Activated CD4-positive, alpha-beta T cell treated with anti-CD3 and anti-CD28 coated beads, Interleukin-2, Interleukin-6, amounts not matched to agents 100 ng/mL and 50 ng/mL, durations not matched to agents 16 hours and 8 hours (primary cell): ENCODE measurements at places on chromosomes 16 and 17.
A peak's percentile ranks its signal among the peaks of the same experiment; 100 is the strongest.

DNA sequence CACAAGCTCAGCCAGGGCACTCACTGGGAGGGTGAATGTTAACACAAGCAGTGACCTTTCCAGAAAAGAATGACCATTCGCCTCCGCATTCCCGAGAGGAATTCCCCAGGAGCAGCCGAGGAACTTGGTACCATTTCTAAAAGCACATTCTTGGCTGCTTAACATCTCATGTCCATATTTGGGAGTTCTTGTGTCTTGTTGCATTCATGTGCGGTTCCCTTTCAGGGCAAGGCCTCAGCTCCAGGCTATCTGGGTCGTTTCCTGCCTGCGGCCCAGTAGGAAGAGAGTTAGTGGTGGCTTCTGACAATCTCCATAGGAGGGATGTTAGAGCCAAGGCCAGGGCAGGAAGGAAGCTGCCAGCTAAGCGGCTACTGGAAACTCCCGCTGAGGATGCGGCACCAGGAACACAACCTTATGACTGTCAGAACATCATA lies 27.8 kb upstream of the MEAK7 start:
- peak; percentile 17 for DNase-seq

DNA sequence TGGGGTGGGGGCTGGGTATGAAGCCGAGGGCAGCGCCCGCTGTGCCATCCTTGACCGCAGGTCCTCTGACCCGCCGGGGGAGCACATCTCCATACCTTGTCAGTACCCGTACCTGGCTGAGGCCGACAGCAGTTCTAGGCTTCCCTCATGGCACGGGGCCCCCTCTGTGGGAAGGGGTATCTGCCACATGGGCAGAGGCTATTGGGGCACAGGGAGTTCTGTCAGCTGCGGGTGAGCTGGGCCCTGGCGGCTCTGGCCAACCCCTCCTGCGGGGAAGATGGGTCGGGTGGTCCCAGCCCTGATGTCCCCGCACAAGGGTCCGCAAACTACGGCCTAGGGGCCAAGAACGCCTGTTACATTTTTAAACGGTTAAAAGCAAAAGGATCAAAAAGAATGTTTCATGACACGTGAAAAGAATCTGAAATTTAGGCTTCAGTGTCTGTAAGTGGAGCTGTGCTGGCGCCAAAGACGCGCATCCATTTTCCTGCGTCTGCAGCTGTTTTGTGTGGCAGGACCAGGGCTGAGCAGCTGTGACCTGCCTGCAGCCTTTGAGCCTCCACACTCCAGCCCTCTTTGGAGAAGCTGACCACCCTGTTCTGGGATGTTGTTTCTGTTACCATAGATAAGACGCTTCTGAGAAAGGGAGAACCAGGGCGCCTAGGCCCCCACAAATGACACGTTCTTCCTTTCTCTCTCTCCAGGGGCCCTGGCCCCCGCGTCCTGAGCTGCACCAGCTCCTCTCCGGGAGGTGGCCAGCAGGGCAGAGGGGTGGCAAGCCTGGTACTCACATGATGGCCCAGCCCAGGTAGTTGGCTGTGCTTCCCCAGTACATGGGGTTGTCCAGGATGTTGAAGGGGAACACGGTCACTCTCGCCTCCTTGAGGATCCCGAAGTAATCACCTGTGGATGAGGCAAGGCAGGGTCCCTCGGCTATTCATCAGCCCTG lies 12.7 kb upstream of the RASD1 start:
- no peak for DNase-seq

DNA sequence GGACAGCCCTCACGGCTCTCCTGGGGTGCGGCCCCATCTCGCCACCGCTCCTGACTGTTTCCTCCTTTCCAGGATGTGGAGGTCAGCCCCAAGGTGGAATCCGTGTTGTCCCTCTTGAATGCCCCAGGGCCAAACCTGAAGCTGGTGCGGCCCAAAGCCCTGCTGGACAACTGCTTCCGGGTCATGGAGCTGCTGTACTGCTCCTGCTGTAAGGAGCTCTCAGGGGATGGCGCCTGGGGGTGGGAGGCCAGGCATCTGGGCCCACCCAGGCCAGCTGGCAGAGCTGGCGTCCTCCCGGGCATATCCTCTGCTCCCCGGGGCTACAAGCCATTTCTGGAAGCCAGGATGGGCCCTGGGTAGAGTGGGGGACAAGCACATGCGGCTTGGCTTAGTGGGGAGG lies 13.2 kb downstream of the IL34 start:
- DNase-seq = no peak

GRCh38 chr16:57788252-57788841 lies 13.9 kb downstream of the KIFC3 start:
- no peak for DNase-seq

- DNase-seq = peak; percentile 5
These were observed 185.4 kb downstream of the ABCC12 start for GRCh38 chr16:47970291-47970931.

DNA sequence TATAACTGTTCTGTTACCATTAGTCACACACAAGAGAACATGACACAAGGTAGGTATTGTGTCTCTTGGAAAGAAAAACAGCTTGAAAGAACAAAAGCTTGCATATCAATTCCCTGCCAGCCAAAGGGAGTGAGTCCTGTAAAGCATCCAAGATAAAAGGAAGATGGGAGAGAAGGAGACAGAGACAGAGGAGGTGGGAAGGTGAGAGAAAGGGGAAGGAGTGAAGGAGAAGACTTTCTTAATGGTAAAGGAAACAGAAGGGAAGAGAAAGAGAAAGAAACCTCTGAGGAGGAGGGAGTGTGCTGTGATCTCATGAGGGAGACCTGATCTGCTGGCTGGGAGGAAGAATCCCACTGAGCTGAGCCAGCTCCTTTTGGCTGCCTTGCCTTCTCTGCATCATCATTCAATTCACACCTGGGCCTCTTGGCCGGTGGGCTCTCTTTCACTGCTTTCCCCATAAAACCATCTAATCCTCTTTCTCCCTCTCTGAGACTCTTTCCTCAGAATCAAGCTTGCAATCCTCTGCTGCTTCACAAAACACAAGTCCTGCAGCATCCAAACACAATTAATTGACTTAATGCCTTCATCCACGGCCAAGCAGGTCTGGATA lies 271.6 kb downstream of the ABCC12 start:
- DNase-seq = no peak

DNA sequence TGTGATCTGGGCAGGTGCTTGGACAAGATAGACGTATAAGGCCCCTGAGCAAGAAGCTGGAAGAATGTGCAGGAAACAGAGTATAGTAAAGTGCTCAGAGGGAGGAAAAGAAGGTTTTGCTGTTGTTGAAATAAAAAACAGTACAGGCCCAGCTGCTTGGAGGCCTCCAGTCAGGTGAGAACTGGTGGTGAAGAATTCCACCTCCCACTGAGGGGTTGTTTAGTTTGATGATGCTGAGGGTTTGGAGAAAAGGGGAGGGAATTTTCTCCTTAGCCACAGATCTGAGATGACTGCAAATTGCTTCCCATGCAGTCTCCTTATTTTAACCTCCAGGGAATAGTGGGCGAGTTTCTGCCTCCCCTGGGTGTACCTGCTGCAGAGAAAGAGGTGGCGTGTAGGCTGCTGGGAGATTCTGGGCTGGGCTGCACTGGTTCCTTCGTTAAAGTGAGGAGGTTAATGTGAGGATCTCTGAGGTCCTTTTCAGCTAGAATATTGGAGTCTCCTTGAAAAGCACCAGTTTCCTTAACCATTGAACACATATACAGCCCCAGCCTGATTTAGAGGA lies 25.8 kb downstream of the SMPD3 start:
- no peak for DNase-seq

- no peak for DNase-seq
These were observed 6.7 kb downstream of the MNT start for GRCh38 chr17:2393954-2394749.

DNA sequence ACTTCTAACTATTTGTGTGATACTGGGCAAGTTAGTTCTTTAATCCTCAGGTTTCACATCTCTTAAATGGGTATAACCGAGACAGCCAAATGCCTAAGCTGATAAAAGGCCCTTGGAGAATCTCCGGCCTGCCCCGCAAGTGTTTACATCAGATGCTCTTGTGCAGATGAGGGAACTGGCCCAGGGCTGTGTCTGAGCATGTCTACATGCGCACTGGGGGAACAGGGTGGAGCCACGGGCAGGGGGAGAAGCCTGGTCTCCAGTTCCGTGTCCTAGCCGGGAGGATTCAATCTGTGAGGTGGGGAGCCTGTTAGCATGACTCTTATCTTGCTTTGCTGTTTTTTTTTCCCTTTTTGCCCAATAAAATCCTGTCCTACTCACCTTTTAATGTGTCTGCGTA lies 222.9 kb downstream of the CDH8 start:
- DNase-seq = no peak

GRCh38 chr16:56610017-56610608 lies 1.7 kb downstream of the MT2A start:
- DNase-seq = peak; percentile 80

DNA sequence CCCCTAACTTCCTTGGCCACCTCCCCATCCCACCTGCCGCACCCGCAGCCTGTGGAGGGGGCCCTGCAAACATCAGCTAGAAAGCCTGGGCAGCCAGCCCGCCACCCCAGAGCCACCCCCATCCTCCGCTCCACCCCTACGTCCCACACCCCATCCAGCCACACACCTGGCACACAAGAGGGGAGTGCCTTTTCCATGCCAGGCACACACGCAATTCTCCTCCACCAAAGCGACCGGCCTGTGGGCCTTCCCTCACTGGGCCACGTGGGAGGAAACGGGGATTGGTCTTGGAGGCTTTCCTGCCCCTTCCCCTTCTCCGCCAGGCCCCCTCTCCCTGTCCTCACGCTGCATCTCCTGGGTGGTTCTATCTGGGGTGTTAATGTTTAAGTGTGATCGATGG lies 48.7 kb upstream of the TNRC6C start:
- DNase-seq = no peak

GRCh38 chr17:20071824-20072691 lies 62.9 kb downstream of the SPECC1 start:
- DNase-seq = no peak

- DNase-seq = peak; percentile 80
These were observed 3.2 kb downstream of the ZSCAN10 start for GRCh38 chr16:3095869-3096268.

DNA sequence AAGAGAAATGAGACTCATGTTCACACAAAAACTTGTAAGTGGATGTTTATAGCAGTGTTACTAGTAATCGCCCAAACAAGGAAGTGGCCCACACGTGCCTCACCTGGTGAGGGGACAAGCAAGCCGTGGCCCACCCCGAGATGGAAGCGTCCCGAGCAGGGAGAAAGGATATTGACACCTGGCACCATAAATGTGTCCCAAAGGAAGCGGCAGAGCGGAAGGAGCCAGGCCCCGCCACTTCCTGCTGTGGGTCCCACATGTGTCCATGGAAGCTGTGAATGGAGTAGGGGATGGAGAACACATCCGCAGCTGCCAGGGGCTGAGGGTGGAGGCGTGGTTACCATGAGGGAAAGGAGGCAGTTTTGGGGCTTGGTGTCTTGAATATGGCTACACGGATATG lies 18.9 kb downstream of the KCNJ18 start:
- no peak for DNase-seq

- DNase-seq = no peak
These were observed 435 bp downstream of the RAB40C start for GRCh38 chr16:590188-590814.

GRCh38 chr16:66521951-66522771 lies 27.8 kb downstream of the TK2 start:
- DNase-seq = peak; percentile 98

DNA sequence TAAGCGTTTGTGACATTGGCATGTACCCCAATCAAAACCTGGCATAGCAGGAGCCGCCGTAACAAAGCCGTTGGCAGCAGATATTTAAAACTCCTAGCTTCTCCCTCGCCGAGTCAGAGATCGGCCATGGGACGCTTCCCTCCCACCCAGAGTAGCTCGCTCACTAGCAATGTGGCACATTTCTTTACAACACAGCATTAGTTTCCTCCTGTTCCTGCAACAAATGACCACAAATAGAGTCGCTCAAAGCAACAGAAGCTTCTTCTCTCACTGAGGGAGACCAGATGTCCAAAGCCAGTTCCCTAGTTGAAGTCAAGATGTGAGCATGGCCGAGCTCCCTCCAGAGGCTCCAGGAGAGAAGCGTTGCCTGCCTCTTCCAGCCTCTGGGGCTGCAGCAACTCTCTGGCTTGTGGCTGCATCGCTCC lies 106.7 kb downstream of the RBFOX3 start:
- DNase-seq = no peak

DNA sequence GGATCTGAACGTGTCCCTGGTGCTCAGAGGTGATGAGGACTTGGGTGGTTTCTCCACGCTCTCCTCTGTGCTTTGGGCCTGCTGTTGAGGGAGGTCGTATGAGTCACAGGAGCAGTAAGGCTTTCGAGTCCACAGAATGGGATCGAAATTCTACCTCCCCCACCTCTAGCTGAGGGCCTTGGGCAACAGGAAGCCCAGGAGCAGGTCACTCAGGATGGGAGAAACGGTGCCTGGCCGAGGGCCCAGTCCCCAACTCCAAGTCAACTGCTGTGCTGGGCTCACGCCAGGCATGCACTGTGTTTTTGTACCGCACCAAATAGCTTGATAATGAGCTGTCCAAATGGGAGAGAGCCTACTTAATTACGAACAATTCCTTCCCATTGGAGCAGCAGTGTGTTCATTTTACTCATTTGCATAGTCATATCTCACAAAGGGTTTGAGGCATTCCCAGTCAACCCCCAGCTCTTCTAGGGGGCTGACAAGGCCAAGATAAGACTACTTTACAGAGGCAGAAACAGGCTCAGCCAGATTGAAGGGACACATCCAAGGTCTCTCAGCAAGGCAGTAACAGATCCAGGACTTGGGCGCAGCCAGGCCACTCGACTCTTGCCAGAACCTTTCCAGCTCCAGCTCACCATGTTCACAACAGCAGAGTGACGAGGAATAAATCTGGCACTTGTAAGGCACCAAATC lies 53.6 kb downstream of the WNT3 start:
- DNase-seq = no peak

DNA sequence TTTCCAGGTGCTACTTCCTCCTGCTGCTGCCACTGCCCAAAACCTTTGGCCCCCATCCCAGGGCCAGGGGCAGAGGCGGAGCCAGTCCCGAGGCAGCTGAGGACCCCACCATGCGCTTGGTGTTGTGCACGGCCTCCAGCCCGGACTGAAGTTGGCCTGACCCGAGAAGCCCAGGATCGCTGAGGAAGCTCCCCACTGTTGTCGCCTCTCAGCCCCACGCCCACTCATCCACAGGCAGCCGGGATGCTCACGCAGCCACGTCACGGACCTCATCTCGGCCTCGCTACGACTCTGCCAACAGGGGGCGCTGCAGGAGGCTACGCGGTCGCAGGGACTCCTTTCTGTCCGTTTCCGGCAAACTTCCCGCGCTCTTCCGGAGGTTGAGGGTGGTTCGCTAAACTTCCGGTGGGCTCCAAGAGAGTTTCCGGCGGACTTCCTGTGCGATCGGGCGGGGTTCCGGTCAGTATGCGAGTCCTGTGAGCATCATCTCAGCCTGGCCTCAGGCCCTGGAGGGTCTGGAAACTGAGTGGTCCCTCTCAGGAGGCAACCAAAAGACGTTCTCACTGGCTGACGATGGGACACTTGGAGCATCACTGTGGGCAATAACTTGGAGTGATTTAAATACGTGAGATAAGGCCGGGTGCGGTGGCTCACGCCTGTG lies 12.4 kb downstream of the ZG16B start:
- DNase-seq = peak; percentile 88

DNA sequence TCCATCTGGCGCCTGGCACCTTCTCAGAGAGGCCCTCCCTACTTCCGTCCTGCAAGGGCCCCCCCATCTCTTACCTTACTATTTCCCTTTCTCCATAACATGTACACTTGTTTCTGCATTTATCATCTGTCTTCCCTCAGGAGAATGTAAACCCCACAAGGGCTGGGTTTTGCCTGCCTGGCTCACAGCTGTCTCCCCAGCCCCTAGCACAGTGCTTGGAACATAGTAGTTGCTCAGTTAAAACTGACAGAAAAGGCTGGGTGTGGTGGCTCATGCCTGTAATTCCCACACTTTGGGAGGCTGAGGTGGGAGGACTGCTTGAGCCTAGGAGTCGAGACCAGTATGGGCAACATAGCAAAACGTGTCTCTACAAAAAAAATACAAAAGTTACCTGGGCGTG lies 5.7 kb upstream of the SNN start:
- no peak for DNase-seq
